Activated effector memory CD4-positive, alpha-beta T cell treated with Interleukin-2 at 50 U/mL for 16 hours (primary cell): ENCODE measurements at places on chromosomes 12 and 14.

DNA sequence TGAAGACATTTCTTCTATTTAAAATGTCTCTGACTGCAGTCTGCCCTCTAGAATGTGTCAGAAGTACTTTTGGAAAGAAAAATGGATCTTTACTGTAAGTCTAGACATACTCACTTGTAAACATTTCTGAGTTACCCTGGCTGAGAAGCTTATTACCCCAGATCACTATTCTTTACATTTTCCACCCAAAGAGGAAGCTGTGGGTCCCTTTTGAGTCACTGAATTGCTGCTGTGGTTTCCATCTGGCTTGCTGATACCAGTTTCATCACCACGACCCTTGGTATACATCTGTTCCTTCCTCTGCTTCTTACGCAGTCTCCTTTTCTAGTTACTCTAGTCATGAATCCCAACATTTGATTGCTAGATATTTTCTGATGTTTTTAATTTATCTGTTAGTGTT is 20.2 kb upstream of the CLEC4D start:
- DNase-seq, result no peak

- DNase-seq, result no peak
These were observed at the start of gene PKP2 for GRCh38 chr12:32896432-32897280. PKP2 (minus strand) TSS chr12:32896777; CDS start chr12:32896731, 46 bp downstream.

DNA sequence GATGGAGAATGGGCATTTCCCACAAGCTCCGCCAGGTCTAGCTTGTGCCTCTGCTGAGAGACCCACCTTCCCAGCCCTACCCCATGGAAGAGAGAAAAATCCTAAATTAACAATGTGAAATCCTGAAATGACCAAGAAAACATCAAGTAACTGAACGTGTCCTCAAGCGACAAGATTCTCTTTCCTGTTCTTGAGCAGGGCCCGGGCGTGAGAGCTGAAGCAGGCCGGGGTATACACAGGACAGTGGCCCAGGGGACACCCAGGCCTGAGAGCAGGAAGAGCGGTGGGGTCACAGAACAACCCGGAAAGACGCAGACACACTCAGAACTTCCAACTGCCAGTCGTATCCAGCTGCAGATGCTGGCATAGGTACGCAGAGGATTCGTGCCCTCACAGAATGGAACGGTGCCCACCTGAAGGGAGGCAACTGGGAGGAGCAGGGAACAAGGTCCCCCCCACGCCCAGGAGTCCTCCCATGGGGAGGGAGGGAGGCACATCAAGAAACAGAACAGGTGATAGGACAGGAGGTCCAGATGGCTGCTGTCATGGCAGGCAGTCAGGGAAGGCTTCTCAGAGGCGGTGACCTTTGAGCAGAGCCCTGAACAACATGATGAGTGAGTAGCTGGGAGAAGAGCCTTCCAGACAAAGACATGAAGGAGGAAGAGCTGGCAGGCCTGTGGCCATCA is 9.1 kb downstream of the RIMBP2 start:
- DNase-seq, result no peak

GRCh38 chr12:47767216-47767724 is 5.8 kb upstream of the SLC48A1 start:
- DNase-seq, result peak; percentile 58

- DNase-seq, result no peak
These were observed 3.7 kb downstream of the ASB2 start for GRCh38 chr14:93972618-93973205.

DNA sequence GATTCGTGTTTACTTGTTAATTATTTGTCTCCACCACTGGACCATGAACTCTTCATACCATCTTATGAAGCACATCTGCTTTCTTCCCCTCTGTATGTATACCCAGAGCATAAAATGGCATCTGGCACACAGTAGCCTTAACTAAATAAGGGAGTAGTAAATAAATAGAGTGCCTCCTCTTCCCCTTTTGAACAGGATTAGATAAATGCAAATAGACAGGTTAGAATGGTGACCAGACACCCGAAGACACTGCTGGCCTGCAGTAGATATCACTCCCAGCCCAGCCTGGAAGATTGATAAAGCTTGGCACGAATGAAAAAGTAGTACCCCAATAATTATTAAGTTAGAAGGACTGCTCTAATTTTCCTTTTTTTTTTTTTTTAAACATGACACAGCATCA is 6.9 kb downstream of the GALNT4 start:
- DNase-seq, result no peak

DNA sequence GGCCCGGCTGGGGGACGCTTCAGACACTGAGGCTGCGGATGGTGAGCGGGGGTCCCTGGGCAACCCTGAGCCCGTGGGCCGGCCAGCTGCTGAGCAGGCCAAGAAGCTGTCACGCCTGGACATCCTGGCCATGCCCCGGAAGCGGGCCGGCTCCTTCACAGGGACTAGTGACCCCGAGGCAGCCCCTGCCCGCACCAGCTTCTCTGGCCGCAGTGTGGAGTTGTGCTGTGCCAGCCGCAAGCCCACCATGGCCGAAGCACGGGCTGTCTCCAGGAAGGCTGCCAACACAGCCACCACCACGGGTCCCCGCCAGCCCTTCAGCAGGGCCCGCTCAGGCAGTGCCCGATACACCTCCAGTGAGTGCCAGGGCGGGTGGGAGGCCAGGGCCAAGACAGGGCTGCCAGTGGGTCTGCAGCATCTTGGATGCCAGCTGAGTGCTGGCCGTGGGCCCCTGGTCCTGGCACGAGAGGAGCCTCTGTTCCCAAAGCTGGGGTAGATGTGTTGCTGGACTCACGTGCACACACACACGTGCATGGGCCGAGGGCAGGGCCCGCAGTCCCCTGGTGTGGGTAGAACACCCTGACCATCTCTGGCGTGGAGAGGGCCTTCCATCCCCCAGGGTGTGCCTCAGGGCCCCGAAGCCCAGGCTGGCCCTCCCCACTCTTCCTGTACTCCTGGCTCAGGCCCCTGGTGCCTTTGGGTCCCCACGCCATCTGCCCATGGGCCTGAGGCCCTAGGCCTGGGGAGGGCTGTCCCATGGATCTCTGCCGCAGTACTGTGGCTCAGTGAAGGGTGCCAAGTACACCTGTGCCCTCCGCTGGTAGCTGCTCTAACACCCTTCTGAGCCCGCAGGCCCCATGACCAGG is 22.8 kb downstream of the CEP170B start:
- DNase-seq, result no peak

DNA sequence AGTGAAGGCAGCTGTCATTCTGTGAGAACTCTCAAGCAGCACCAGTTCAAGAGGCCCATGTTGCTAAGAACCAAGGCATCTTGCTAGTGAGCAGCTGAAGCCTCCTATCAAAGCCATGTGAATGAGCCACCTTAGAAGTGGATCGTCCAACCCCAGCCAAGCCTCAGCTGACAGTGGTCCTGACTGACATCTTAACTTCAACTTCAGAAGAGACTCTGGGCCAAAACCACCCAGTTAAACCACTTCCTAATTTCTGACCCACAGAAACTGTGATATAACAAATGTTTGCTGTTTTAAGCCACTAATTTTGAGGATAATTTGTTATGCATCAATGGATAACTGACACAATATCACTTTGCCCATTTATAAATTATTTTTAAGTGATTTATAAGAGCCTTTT is 256.0 kb downstream of the RPAP3 start:
- no peak for DNase-seq

DNA sequence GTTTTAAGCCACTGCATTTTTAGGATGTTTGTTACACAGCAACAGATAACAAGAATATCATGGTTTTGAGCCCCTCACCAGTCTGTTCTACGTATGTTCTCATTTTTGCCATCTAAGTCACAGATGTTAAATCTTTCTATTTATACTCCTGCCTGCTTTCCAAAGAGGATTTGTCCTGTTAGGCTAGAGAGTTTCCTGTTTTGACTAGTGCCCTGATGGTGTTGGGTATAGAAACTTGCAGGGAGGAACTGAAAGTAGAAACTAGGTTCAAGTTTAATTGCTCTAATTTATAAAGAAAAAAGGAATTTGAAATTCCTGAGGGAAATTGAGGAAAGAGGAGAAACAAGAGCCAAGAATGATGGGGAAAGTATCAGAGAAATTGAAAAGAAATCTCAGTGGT is 74.4 kb upstream of the COCH start:
- no peak for DNase-seq

GRCh38 chr12:50243507-50243906 is 39.8 kb downstream of the LIMA1 start:
- no peak for DNase-seq

- DNase-seq, result no peak
These were observed 84.7 kb downstream of the SLC41A2 start for GRCh38 chr12:104873374-104873773.

DNA sequence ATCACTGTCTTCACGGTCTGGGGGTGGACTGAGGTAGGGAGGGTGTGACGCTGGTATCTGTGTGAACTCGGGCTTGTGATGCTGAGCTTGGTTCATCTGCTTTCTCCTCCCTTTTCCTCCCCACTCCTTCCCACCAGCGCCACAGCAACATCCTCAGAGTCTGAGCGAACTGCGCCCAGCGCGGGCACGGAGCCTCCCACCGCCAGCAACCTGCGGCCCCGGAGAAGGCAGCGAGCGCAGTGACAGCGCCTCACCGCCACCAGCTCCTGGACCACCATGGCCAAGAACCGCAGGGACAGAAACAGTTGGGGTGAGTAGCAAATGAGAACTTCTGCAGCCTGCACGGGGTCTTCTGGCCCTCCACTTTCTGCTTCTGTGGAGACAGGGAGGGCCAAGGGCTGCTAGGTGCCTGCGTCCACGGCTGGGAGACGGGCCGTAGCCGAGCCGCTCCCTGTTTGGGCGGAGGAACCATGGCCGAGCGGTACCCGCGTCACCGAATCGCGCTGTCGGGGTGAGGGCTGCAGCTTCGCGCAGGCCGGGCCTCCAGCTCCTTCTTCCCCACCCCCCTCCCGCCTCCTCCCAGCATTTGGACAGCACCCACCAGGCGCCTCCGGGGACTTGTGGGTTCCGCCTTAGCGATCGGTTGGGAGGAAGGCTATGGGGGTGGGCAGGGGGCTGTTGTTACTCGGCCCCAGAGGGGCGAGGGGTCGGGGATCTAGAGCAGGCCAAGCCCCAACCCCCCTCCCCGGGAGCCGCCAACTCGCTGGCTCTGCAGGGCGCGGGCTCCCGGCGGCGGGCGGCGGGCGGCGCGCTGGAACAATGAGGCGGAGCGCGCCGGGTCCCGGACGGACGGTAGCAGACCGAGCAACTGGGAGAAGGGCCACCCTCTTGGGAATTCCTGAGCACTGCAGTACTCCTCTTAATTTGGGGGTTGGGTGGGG is at the start of gene ATL1:
Gene ATL1 (plus strand): TSS at position 156 of the 941 bp plus-strand sequence. CDS start 121 bp downstream, at position 277.
- peak; percentile 16 for DNase-seq

GRCh38 chr12:107779077-107779831 is 4.8 kb downstream of the ASCL4 start:
- DNase-seq, result no peak

DNA sequence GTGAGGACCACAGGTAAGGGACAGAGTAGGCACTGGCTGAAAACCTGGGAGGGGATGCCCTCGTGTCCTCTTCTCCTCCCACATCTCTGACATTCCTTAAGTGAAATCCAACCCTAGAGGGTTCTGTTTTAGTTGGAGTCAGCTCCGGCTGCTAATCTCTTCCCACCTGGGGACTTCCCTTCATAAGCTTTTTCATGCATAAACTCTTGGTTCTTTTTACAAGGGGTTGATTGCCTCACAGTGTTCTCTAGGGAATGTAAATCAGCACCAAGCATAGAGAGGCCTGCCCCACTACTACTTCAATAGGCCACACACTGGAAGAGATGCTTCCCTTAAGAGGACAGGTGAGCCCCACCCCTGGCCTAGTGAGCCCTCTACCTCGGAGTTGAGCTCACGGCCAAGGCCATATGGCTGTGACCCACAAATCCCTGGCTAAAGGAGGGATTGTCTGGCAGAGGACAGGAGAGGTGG is 3.2 kb upstream of the SYNDIG1L start:
- no peak for DNase-seq

DNA sequence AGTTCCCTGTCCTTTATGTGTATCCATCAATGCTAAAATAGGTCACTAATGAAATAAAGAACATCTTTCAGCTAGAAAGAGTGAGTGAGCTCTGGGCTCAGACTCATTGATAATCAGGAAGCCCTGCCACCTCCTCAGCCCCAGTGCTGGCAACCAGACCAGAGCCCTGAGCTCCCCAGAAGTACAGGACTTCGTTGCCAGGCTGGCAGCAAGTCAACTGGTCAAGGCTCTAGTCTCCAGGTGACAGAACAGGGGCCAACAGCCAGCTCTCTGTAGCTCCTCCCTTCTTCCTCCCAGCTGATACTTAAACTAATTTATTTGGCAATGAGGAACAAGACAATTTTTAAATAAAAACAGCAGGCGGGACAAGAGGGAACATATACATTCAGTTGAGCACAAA is 145.3 kb downstream of the EGLN3 start:
- DNase-seq, result no peak

DNA sequence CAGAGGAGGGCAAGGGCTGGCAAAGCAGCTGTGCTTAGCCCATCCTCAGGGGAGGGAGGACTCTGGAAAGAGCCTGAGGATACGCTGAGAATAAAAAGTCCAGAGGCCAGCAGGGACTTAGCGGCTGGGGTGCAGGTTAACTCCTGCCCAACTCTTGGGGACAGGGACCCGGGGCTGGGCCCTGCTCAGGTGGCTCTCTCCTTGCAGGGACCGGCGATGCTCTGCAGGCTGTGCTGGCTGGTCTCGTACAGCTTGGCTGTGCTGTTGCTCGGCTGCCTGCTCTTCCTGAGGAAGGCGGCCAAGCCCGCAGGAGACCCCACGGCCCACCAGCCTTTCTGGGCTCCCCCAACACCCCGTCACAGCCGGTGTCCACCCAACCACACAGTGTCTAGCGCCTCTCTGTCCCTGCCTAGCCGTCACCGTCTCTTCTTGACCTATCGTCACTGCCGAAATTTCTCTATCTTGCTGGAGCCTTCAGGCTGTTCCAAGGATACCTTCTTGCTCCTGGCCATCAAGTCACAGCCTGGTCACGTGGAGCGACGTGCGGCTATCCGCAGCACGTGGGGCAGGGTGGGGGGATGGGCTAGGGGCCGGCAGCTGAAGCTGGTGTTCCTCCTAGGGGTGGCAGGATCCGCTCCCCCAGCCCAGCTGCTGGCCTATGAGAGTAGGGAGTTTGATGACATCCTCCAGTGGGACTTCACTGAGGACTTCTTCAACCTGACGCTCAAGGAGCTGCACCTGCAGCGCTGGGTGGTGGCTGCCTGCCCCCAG is 2.8 kb downstream of the B3GNT4 start:
- DNase-seq, result no peak

DNA sequence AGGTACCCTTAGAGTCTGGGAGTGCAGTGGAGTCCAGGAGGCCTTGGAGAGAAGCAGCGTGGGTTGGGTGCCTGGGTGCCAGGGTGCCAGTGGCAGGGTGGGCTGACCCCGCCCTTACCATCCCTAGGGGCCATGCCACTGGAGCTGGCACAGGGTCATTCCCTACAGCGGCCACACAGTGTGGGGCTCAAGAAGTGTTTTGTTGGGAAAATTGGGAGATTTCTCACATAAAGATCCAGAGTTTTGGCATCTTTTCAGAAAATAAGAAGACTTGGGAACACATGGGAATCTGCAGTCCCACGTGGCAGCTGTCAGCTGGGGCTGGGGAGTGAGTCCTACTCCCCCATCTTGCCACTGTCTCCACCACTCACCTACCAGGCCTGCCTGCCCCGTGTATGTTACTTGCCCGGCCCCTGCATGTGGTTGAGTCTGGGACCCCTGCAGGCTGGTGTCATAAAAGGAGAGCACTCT is 4.2 kb downstream of the VASH1 start:
- no peak for DNase-seq

GRCh38 chr12:13411287-13411686 is 214.8 kb downstream of the EMP1 start:
- no peak for DNase-seq
